ENCODE measurements at places on chromosomes 16 and 17. TPM values are rescaled to one million over a fixed set of nuclear protein-coding genes. Genes with fewer than 3 reads are reported as not detected.

- no peaks in the 10 kb centered on the region for H3K27me3 ChIP-seq
- H3K36me3 ChIP-seq = no peaks in the 10 kb centered on the region
- H3K4me1 ChIP-seq = no peaks in the 10 kb centered on the region
- no peak overlapping the region for H3K27ac ChIP-seq
- no peak for DNase-seq
- no peak overlapping the region for H3K4me3 ChIP-seq
Observed at GRCh38 chr16:12965274-12965804, 63.9 kb downstream of the SHISA9 start.

DNA sequence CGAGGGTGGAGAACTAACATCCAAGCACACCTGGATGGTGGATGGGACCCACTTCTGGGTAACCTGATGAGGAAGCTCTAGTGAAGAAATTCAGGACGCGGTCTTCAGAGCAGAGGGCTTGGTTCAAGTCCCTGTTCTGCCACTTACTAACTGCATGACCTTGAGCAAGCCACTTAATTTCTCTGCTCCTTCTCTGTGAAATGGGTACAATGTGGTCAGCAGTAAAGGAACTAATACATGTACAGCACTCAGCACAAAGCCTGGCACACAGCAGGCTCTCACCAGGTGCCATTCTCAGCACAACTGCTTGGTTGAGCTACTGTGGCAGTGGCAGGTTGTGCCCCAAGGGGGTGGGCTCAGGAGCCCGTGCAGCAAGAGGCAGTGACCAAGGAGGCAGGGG lies 1.9 kb upstream of the OSBPL7 start:
- no peak overlapping the region for H3K4me3 ChIP-seq
- H3K36me3 ChIP-seq = peaks cover 33% of the 10 kb centered on the region
- no peak for DNase-seq
- H3K27ac ChIP-seq = no peak overlapping the region
- H3K27me3 ChIP-seq = no peaks in the 10 kb centered on the region

- no peak overlapping the region for H3K27ac ChIP-seq
- no peaks in the 10 kb centered on the region for H3K4me1 ChIP-seq
- H3K36me3 ChIP-seq = peaks cover 3% of the 10 kb centered on the region
- H3K27me3 ChIP-seq = no peaks in the 10 kb centered on the region
- no peak for DNase-seq
Observed at GRCh38 chr17:5203178-5203907, 11.7 kb upstream of the ZNF594 start.

GRCh38 chr16:20385844-20386832 lies 18.4 kb downstream of the PDILT start:
- H3K27ac ChIP-seq = no peak overlapping the region
- no peak overlapping the region for H3K4me3 ChIP-seq
- no peaks in the 10 kb centered on the region for H3K36me3 ChIP-seq
- peak; percentile 66 for DNase-seq
- no peaks in the 10 kb centered on the region for H3K27me3 ChIP-seq
- H3K4me1 ChIP-seq = no peaks in the 10 kb centered on the region

GRCh38 chr16:86044241-86044671 lies 145.3 kb downstream of the IRF8 start:
- H3K4me3 ChIP-seq = no peak overlapping the region
- no peaks in the 10 kb centered on the region for H3K4me1 ChIP-seq

DNA sequence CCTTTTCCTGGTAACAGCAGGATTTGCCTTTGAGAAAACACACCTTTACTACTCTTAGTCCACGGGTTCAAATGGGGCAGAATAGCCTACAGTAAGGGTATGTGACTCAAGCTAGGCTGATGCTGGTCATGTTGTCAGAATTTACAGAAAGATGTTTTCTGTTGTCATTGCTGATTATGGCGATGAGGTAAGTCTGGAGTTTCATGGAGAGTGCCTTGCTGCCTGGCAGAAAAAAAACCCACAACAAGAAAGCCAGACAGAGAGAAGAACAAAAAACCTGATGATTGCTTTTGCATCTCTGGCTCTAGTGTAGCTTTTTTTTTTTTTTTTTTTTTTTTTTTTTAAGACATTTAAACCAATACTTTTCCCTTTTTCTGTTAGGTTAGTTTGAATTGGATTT lies 47.9 kb downstream of the SLC6A4 start:
- DNase-seq = no peak
- no peak overlapping the region for H3K27ac ChIP-seq
- H3K27me3 ChIP-seq = no peaks in the 10 kb centered on the region
- no peaks in the 10 kb centered on the region for H3K4me1 ChIP-seq

DNA sequence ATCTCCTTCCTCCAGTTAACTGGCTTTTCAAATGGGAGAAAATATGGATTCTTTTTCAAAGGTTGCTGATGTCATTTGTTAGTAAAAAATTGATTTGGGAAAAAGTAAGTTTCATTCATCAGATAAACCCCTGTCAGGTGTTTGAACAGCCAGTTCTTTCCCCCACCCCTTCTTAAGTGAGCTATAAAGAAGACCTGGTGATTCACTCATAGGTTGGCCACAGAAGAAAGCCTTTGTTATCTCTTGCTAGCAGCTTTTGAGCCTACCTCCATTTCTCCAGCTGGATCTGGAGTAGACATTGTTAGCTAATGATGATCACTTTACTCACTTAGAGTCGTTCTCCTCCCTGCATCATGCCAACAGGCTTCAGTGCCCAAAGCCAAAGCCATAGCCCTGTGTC lies 63.0 kb downstream of the NLK start:
- H3K27ac ChIP-seq = no peak overlapping the region
- H3K36me3 ChIP-seq = no peaks in the 10 kb centered on the region
- H3K4me1 ChIP-seq = no peaks in the 10 kb centered on the region
- no peak overlapping the region for H3K4me3 ChIP-seq

DNA sequence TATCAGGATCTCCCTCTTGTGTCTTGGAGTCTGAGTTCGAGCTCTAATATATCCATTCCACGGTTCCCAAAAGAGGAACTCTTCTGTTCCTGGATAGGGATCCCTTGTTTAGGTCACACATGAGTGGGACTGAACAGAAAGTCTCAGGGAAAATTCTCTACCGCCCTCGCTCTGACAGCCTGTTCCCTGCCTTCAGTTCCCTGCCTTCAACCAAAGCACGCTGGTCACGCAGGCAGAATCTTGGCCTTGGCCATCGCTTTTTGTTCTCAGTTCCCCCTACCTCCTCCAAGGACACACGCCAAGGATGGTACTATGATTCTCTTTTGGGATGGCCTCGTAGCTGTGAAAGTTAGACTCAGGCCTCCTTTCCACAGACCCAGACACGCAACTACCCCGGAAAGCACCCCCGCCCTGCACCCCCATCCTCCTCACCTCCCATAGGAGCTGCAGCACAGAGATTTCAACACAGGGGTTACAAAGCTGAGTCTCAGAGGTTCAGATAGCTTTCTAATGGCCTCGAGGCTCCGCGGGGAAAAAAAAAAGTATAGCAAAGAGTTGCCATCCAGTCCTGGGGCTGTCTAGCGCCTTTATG lies 1.5 kb upstream of the SHISA6 start:
- no peak overlapping the region for H3K27ac ChIP-seq
- no peaks in the 10 kb centered on the region for H3K36me3 ChIP-seq
- H3K27me3 ChIP-seq = no peaks in the 10 kb centered on the region
- no peaks in the 10 kb centered on the region for H3K4me1 ChIP-seq

DNA sequence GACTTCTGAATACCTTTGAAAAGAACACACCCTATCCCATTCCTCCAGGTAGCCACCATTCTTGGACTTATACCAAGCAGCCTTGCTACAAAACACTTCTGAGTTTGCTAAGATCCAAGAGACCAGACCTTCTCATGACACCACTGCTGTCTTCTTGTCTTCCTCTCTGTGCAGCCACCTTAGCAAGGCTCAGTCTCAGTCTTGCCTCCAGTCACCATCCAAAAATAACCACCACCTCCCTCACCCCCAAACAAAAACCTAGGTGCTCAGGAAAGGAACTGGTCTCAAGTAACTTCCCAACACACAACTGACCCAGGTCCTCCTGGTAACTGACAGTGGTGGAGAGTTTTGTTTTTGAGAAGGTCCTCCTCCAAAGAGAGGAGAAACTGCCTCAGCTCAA lies 90.9 kb upstream of the CORO6 start:
- H3K27me3 ChIP-seq = no peaks in the 10 kb centered on the region
- no peak overlapping the region for H3K27ac ChIP-seq
- 0 out of 2 replicates have a peak, but pooled peaks cover 12% of the 10 kb centered on the region for H3K4me1 ChIP-seq
- no peaks in the 10 kb centered on the region for H3K36me3 ChIP-seq
- H3K4me3 ChIP-seq = no peak overlapping the region

DNA sequence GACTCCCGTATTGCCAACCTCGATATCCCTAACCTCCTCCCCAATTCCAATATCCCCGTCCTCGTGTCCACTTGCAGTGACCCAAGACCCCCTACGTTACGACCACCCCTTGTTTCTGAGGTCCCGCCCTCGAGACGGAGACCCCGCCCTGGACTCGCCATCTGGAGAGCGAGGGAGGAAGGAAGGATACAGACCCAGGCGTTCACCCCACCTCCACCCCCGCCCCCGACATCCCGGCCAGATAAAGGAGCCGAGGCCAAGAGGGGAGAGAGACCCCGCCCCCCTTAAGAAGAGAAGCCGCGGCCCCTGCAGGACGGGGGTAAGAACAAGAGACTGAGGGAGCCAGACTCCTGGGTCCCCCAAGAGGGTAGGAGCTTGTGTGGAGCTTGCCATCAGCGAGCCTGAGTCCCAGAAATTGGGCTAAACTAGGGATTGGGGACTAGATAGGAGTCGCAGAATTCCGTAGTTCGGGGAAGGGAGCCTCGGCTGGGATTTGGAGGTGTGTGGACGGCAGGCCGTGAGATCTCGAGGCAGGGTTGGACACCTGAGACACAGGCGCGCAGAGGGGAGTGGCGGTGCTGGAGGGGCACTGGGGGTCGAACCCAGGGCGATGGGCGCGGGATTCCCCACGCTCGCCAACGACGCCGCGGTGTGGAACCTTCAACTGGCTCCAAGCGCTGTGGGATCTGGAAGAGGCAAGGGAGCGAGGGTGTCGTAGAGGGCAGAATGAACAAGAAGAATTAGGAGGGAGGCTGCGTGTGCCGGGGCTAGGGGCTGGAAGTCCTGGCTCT lies at the start of gene BCL6B:
TSS of gene BCL6B (plus strand) at position 270 of the 791 bp plus-strand sequence. CDS start 622 bp downstream, outside the sequence.
- peak within 1 kb of the TSS; percentile 54 for H3K4me3 ChIP-seq
- H3K27ac ChIP-seq = no peak within 1 kb of the TSS
- DNase-seq = no peak
- no peaks in the 10 kb centered on the region for H3K36me3 ChIP-seq
- peaks cover 12% of the 10 kb centered on the region for H3K4me1 ChIP-seq

Gene RDM1
- total RNA-seq = 2.0 TPM

Gene SNTB2
- total RNA-seq = 62.6 TPM

Gene KCNH6
- not detected for total RNA-seq

Gene CCL16
- not detected for total RNA-seq

Gene TAC4
- not detected for total RNA-seq

Gene FOXL1
- 8.1 TPM for total RNA-seq
